ENCODE measurements at places on chromosomes 3 and 15.
A peak's percentile ranks its signal among the peaks of the same experiment; 100 is the strongest.

GRCh38 chr15:77457905-77458265 is 37.2 kb downstream of the HMG20A start:
- no peak for DNase-seq

DNA sequence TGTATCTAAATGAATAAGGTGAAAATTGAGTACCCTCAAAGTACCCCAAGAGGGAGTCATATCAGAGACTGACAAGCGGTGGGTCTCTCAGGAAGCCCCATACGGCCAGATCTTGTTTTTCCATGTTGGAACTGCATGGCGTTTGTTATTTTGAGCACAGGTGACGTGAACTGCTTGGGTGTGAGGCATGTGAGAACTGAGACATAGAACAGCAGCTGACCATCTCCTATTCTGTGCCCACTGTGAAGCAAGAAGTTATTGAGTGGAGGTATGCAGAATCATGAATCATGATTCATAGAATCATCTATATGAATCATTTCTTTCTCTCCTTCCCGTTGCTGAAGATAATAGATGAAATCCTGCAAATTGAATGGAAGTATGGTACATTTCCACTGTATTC is 4.6 kb downstream of the VPS8 start:
- no peak for DNase-seq

GRCh38 chr15:92277776-92278175 is 115.9 kb upstream of the ST8SIA2 start:
- peak; percentile 67 for DNase-seq

- DNase-seq: no peak
Observed at GRCh38 chr3:169266351-169266750, 397.2 kb downstream of the MECOM start.

DNA sequence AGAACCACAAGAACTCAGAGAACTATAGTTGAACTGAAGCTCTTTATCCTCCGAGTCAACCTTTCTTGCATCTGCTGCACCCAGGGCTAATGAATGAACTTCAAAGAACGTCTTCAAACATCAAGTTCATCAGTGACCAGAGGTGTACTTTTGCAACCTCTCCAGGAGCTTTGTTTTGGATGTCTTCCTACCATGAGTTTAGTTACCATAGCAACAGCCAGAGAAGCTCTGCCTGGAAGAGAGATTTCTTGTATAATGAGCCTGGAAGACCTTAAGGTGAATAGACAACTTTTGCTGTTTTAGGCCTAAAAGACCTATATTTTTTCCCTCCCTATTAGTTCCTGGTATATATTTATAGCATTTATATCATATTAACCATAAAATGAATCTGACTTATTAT is 9.1 kb downstream of the ACTC1 start:
- no peak for DNase-seq

- DNase-seq: peak; percentile 68
Observed at GRCh38 chr15:89665449-89666181, 10.3 kb upstream of the KIF7 start.

- no peak for DNase-seq
Observed at GRCh38 chr3:128180913-128181312, 27.6 kb downstream of the EEFSEC start.

GRCh38 chr3:130601442-130601971 is 84.5 kb downstream of the COL6A6 start:
- no peak for DNase-seq

GRCh38 chr3:108292450-108292849 is 3.9 kb upstream of the HHLA2 start:
- DNase-seq: no peak

GRCh38 chr3:101828691-101829436 is 20.4 kb upstream of the NFKBIZ start:
- DNase-seq: no peak

DNA sequence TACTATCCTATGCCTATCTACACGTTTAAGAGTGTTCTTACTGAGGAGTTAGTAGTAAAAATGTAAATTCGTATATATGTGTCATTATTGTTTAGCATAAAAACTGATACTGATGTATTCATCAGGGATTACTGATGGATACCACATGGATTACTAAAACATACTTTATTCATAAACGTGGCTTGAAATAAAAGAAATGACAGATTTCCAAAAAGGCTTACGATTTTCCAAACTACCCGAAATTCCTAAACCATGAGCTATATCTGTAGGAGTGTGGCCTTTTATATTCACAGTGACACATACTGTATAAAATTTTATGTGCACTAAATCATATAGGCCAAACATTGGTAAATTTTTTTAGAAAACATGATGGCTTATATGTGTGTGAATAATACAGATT is 6.9 kb downstream of the TSC22D2 start:
- DNase-seq: no peak

- peak; percentile 46 for DNase-seq
Observed at GRCh38 chr3:138197524-138197923, 10.4 kb downstream of the ARMC8 start.

DNA sequence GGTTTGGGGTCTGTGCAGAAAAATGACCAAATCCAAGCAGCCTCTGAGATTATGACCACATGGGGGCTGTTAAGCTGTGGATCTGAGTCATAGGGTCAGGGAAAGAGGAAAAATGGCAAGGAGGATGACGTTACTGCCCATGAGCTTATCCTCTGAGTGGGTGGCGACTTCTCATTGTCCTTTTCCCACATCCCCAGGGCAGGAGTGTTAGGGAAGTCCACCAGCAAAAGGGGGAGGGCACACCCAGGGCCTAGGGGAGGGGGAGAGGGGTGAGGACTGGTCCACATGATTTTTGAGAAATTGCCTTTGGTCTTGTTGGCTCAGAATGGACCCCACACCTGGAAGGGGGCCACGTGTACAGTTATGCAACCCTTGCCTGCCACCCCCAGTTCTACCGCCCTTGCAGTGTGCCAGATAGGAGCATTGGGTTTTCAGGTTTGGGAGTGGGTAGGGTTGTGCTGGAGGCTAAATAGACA is 2.6 kb downstream of the CD276 start:
- no peak for DNase-seq

DNA sequence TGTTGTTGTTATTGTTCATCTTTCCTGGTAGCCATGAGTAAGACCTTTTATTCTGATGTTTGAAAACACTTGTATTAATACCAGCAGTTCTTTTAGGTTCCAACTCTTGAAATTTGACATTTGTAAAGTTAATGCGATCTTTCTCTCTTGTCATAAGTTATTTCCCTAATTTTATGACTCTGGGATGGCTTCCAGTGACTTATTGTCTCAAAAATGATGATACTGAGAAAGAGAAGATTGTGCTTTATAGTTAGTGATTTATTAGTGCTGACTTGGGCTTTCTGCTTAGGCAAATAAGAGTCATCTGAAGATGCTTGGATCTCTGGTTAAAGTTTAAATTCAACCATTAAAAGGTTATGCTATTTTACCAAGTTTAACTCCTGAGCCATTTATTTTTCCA is 715.2 kb downstream of the GRM7 start:
- no peak for DNase-seq

DNA sequence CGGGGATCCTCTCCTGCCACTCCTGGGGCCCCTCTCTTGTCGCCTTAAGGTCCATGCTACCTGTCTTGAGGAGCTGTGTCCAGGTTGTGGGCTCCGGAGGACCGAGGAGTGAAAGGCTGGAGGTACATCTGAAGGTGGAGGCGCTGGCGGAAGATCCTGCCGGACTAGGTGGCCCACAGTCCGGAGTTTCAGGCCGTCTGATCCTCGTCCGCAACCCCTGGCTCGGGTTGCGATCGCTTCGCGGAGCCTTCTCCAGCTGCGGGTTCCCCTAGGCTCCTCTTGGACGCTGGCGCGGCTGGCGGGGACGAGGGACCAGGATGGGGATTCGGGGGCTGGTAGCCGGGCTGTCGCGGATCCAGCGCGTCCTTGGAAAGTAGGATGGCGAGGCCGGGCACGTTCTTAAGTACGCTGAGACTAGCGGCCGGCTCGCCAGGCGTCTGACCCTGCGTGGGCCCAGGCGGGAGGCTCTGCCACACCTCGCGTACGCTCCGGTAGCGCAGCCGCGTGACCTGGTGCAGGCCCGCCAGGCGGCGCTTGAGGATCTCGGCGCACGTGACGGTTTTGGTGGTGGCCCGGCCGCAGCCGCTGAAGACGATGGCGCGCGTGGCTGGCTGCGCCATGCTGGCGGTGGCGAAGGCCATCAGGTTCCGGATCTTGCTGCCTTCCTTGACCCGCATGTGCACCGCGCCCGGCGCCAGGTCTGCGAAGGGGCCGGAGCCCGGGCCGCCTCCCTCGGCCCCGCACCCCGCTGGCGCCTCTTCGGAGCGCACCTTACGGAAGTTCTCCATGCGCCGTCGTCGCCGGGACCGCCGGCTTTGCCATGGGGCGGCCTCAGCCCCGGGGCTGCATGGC is 550 bp downstream of the RPP25 start:
- peak; percentile 84 for DNase-seq

DNA sequence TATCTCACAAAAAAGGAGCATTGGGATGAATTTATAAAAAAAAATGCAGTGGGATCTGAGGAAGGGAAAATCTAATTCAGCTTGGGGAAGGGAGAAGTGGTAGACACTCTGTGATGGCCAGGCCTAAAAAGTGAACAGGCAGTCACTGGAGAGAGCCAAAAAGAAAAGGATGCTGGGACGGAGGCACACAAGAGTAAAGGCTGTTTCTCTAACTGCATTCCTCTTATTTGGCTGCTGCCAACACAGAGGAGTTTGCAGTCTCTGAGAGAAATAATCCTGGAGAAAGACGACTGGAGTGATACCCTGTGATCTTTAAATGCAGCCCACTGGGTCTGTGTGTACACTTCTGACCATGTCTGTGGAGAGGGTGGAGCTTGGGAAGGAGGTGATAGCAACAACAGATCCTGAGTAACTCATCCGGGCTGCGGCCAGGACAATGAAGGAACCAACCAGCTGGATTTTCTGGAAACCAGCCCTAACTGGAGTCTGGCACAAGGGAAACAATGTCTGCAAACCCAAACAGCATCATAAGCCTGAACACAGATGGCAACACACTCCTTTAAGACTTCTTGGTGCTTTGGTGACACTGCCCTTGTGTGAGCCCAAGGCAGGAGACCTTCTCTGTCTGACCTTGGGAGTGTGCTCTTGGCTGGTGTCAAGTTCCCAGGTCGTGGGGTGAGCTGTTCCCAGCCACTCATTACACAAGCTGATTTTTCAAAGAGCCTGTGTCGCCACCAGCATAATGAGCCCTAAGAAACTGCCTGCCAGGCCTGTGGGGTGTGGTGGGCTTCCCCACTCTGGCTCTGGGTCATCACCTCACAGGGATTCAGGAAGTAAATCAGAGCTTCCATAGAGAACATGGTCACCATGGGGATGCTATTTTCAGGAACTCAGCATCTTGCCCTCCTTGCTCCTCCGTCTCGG is 8.0 kb downstream of the FYCO1 start:
- DNase-seq: no peak

- DNase-seq: no peak
Observed at GRCh38 chr3:141372656-141373055, 4.4 kb downstream of the ZBTB38 start.

DNA sequence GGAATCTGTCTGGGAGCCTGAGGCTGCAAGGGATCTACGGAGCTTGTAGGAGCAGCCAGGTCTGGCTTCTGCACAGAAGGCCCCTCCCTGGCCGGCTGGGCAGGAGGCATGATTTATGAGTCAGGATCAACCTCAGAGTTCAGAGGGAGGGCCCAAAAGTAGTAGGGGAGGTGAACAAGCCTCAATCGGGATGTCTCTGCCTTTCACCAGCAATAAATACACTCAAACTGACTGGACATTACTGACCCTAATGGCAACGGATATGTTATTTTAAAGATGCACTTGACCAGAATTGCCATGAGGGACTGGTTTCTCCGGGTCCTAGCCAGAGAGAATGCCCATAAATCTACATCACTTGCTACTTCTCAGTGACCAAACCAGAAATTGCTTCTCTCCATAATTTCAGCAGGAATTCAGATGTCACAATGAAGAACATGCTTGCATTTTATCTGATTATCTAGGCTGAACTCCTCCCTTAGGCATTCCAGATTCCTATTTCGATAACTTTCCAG is 109.6 kb upstream of the LMOD3 start:
- no peak for DNase-seq

GRCh38 chr3:98013411-98014267 is 21.5 kb downstream of the GABRR3 start:
- DNase-seq: no peak

- DNase-seq: no peak
Observed at GRCh38 chr15:35738370-35738769, 192.4 kb upstream of the DPH6 start.

DNA sequence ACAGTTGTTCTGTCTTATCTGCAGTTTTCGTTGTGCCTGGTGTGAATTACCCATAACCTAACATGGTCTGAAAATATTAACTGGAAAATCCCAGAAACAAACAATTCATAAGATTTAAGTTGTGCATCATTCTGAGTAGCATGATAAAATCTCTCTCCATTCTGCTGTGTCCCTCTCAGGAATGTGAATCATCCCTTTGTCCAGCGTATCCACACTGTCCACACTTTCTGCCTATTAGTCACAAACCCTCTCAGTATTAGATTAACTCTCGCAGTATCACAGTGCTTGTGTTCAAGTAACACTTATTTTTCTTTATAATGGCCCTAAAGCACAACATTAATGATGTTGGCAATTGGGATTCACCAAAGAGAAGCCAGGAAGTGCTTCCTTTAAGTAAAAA is 203.2 kb downstream of the CGGBP1 start:
- no peak for DNase-seq

DNA sequence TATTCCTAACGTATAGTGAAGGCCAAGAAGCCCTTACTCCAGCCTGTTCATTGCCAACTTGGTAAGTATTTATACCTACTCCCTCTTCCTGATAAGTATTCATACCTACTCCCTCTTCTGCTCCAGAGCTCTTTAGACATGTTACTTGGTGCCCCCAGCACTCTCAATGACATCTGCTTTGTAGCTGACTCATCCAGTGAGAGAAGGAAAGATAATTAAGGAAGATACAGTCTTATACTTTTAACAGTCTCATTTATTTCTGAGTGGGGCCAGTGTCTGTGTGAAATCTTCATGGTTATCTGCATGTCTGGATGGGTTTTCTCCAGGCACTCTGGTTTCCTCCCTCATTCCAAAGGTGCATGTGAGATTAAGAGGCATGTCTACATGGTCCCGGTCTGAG is 698.7 kb downstream of the FHIT start:
- DNase-seq: no peak

GRCh38 chr3:144968750-144969350 is 997.2 kb downstream of the DIPK2A start:
- DNase-seq: no peak

GRCh38 chr15:23869396-23869795 is 182.3 kb upstream of the NDN start:
- DNase-seq: peak; percentile 53

- no peak for DNase-seq
Observed at GRCh38 chr3:158403013-158403412, 168.0 kb upstream of the MLF1 start.

DNA sequence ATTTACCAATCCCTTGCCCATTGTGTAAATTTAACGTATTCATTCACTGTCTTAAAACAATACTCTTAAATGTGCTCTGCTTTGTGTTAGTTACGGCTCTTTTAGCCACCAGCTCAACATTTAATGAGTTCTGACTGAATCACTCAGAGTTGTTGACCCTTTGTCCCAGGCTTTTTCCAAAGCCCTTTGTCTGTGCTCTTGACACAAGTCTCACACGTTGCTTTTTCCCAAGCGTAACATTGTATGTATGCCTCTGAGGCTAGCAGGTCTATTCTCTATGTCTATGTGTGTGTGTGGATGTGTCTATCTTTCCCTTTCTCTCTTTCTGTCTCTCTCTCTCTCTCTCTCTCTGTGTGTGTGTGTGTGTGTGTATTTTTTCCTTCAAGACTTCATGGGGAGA is 435.4 kb upstream of the GOLIM4 start:
- no peak for DNase-seq

GRCh38 chr3:100029689-100030088 is 84.6 kb downstream of the FILIP1L start:
- peak; percentile 44 for DNase-seq

GRCh38 chr3:50157827-50158529 is 2.9 kb downstream of the SEMA3F start:
- peak; percentile 26 for DNase-seq

GRCh38 chr3:54909191-54909590 is 18.7 kb downstream of the LRTM1 start:
- DNase-seq: no peak

All from hematopoietic multipotent progenitor cell treated with erythropoietin and hydrocortisone succinate and interleukin-3 and kit ligand, for 4 days (in vitro differentiated cells).